ENCODE measurements at places on chromosomes 3 and 15.
A peak's percentile ranks its signal among the peaks of the same experiment; 100 is the strongest.

DNA sequence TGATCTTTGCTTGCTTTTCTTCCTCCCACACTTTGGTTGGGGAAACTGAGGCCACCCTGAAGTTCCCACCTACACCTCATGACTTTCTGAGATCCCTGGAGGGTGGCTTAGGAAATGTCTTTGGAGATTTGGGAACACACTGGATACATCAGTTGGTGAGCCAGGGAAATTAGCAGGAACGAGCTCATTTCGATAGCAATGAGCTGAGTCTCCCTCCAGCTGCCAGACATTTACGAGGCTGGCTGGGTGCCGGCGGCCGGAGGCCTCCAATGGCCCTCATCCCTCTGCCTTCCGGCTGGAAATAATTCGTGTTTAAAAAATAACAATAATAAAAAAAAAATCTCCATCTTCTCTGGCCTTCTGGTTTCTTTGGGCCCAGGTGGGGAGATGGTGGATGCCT lies 38.8 kb downstream of the SMAD6 start:
- DNase-seq = no peak

DNA sequence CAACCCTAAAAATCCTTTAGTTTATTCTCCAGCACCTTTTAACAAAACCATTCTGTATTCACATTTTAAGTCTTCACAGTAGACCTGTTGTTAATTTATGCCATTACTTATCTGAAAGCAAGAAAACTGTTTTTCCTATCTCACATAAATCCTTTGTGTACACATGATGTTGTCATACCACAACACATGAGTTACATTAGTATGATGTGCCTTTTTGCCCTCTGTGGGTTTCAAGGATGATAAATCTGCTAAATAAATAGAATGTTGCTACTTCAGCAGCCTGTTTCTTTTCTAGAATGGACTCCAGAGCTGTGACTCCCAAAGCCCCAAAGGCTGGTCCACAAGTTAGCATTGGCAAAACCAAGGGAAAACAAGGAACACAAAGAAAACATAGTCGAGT lies 151.6 kb downstream of the SERPINI1 start:
- DNase-seq = no peak

- no peak for DNase-seq
Observed at GRCh38 chr15:68701886-68702285, 118.8 kb downstream of the ANP32A start.

DNA sequence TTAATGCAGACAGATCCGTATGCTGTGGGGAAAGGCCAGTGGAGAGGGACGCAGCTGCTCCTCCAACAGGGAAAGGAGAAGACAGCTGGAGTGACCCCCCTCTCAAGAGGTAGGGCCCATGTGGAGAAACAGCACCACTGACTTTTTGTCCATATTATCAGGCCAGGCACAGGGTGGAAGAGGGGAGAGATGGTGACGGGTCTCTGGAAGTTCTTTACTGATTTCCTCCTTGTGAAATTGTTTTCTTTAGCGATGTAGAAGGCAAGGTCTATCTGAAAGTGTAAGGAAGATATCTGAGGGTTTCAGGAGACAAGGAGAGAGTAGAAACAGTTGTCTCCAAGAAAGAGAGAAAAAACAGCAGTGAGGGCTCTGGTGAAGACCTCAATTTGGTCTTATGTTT lies 338.8 kb downstream of the VPS13C start:
- no peak for DNase-seq

GRCh38 chr15:67523330-67523729 lies 2.4 kb downstream of the C15orf61 start:
- no peak for DNase-seq

DNA sequence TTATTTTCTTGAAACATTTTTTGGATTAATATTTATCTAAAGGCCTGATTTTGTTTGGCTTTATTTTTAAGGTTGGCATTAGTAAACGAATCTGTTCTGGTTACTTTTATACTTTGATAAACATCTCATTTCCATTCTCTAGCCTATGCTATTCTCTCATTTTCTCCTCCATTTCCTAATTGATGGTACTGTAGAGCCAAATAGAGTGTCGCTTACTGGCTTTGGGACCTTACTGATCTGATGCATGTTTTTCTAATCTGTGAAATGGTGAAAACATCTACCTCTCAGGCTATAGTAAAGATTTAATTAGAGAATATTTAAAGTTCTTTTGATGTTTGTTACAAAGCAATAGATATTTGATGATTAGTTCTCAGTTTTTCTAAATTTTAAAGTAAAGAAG lies 1.6 kb downstream of the LNP1 start:
- no peak for DNase-seq

GRCh38 chr15:61364871-61365270 lies 135.8 kb upstream of the RORA start:
- DNase-seq = no peak

GRCh38 chr3:59845386-59845785 lies 795.6 kb upstream of the CFAP20DC start:
- no peak for DNase-seq

DNA sequence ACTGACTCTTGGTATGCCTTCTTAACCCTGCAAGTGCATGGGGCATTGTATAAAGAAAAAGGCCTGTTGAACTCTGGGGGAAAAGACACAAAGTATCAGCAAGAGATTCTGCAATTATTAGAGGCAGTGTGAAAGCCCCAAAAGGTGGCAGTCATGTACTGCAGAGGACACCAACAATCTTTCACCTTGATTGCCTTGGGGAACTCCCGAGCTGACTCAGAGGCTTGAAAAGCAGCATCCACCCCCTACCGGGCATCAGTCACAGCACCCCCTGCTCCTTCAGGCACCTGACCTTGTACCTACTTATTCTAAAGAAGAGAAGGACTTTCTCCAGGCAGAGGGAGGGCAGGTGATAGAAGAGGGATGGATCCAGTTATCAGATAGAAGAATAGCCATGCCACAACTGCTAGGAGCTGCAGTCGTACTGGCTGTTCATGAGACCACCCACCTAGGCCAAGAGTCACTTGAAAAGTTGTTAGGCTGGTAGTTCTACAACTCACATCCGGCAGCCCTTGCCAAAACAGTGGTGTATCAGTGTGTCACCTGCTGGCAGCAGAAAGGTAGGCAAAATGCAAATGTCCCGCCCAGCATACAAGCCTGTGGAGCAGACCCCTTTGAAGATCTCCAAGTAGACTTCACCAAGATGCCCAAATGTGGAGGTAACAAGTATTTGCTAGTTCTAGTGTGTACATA lies 241.6 kb upstream of the CNTN6 start:
- DNase-seq = peak; percentile 65

- DNase-seq = no peak
Observed at GRCh38 chr3:64059484-64060175, 36.3 kb upstream of the PSMD6 start.

- DNase-seq = no peak
Observed at GRCh38 chr3:35946854-35947515, 307.7 kb downstream of the ARPP21 start.

GRCh38 chr3:186461141-186461540 lies 83.0 kb downstream of the CRYGS start:
- DNase-seq = peak; percentile 66

DNA sequence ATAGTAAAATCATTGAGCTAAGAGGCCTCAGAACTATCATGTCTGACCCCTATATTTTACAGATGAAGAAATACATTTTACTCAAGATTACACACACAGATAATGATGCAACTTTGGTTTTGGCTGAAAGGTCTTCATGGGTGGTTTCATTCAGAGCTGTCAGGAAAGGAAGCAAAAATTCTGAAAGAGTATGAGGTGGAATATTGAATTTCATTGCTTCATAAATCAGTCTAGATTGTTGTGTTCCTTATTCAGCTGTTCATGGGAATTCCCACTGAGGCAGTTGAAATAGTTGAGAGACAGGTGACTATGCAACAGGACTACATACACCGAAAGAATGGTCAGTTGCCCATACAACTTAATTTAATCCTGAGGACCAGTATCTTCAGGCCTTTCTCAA lies 39.4 kb downstream of the CD200 start:
- DNase-seq = no peak

DNA sequence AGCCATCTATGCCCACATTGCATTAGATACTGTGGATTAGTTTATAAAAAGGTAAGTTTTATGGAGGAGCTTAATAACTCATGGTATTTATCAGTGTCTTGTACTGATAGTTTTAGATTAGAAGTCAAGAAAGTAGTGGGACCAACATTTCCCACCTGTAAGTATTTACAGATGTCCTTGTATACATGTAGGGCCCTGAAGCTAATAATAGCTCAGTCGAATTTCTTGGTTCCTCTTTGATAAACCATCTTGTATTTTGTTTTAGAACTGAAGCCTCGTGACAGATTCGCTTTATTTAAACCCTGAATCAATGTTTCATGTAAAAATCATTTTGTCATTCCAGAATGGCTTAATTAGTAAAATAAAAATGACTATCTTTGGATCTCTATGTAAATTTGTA lies 73.4 kb downstream of the CRYBG3 start:
- no peak for DNase-seq

DNA sequence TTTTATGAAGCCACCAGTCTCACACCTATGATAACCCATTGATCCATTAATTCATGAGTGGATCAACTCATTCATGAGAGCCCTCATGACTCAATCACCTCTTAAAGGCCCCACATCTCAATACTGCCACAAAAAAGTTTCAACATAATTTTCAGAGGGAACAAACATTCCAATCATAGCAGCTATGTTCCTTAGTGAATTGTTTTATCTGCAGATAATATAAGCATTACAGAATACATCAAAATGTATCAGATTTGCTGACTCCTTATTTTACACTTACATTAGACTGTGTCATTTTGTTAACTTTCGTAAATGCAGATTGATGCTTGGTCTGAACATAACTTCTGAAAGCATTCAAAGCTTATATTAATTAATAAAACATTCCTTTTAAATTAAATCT lies 155.3 kb upstream of the MBNL1 start:
- DNase-seq = no peak

- DNase-seq = no peak
Observed at GRCh38 chr3:32498252-32498651, 4.4 kb downstream of the CMTM6 start.

- DNase-seq = peak; percentile 58
Observed at GRCh38 chr3:157436583-157437291, at the start of gene PTX3. TSS of gene PTX3 (plus strand) at chr3:157436850. CDS start at chr3:157436934, 84 bp downstream.

- no peak for DNase-seq
Observed at GRCh38 chr3:52039426-52039825, 16.9 kb downstream of the DUSP7 start.

DNA sequence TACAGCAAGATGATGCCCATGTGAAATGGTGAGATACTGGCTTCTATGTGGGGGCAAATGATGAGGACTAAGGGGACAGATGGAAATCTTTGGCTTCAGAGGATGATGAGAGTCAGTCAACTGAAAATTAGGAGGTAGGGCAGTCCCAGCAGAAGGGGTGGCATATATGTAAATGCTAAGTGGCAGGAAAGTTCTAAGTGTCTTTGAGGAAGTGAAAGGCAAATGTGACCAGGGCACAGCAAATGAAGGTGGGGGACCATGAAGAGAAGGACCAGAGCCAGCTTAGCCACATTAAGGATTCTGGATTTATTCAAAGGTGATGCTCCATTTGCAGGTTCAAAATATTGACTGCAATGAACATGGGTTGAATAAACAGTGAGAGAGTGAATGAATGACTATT lies 29.2 kb upstream of the LIMD1 start:
- no peak for DNase-seq

DNA sequence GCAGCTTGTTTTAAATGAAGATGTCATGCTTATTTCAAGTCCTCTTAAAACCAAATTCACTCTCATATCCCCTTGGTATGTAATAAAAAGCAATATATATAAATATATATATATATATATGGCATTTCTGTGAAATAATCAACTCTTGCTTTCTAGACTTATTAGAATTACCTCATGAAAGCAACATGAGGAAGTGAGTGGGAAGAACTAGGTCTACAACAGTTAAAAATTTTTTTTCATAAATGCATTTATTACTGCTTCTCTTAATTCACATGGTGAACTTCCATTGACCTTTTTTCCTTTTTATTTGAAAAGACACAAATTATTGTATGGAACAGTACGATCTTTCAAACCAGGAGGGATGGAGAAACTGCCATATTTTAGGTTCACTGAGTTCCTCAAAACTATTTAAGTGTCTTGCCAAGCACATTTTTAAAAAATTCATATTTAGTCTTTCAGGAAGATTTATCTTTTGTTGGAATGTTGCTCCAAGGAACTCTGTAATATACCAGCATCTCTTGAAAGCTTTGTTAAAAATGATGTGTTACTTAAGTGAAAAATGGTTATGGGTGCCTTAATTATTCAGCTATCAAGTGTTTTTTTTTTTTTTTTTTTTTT lies 185.2 kb downstream of the GHSR start:
- DNase-seq = no peak

DNA sequence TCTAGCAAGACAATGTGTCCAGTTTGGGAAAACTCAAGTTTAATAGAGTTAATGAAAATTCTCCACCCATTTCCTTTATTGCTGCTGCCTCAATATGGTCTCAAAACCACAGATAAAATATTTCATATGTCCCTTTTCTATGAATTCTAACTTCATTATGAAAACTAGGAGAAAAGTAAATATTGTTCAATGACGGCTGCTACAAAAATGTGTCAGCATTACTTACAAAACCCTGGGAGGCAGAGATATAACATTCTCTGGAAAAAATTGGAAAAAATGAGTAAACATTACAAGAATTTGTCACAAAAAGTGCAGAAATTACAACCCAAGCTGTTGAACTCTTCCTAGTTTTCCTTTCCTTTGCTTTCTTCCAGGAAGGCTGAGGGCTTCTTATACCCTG lies 22.2 kb upstream of the FBN1 start:
- no peak for DNase-seq

DNA sequence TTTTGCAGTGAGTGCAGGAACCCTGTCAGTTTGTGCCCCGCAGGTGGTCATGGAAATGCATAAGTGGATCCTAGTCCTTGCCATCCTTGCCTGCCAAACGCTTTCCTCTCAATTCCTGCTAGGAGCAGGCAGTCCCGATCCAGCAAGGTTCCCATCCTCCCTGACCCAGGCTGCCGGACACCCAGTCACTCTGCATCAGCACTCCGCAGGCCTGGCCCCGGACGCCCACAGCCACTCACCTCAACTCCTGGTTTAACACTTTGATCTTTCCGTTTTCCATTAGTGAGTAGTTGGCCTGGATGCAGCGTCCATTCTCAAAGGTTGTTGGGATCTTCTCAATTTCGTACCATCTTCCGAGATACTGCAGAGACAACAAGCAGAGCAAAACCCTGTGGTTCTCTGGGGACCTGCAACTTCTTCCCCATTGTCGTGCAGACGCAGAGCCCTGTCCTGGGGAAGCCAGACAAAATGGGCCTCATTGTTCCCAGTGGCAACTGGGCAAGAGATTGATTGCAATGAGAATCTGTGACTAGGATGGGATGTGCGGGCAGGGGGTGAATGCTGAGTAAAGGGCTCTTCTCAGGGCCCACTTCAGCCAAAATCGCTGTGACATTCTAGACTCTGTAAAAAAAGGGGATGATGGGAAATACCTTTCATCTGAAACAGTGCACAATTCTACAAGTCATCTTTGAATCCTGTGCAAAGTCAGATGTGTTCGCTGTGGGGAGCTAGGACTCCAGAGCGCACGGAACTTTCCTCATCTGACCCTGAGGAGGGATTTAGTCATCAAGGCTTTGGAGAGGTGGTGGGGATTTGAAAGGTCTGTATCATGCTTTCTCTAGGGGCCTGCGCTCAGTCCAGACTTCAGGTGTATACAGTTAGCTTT lies 9.9 kb downstream of the APOD start:
- no peak for DNase-seq

- DNase-seq = no peak
Observed at GRCh38 chr15:67035886-67036285, 29.5 kb upstream of the SMAD3 start.

- no peak for DNase-seq
Observed at GRCh38 chr3:94481226-94481898, 418.5 kb downstream of the NSUN3 start.
